ENCODE measurements at places on chromosomes 12 and 14. TPM values are rescaled to one million over a fixed set of nuclear protein-coding genes. Genes with fewer than 3 reads are reported as not detected.

Gene LDHB
- total RNA-seq = 257 TPM

Gene GAS2L3
- 2.3 TPM for total RNA-seq

Gene POU6F1
- 15.2 TPM for total RNA-seq

Gene GLI1
- 1.2 TPM for total RNA-seq

Gene SMIM41
- not detected for total RNA-seq

Gene KRT3
- not detected for total RNA-seq

Gene PPFIA2
- 0.44 TPM for total RNA-seq

GRCh38 chr14:99716850-99717681 lies 33.0 kb downstream of the CYP46A1 start:
- no peaks in the 10 kb centered on the region for H3K36me3 ChIP-seq
- H3K27me3 ChIP-seq = no peaks in the 10 kb centered on the region
- H3K4me3 ChIP-seq = no peak overlapping the region
- H3K27ac ChIP-seq = no peak overlapping the region
- H3K4me1 ChIP-seq = no peaks in the 10 kb centered on the region
- DNase-seq = no peak

GRCh38 chr12:110765111-110765510 lies 22.4 kb upstream of the PPP1CC start:
- no peaks in the 10 kb centered on the region for H3K27me3 ChIP-seq
- H3K4me3 ChIP-seq = no peak overlapping the region
- no peak for DNase-seq
- H3K27ac ChIP-seq = no peak overlapping the region

- H3K36me3 ChIP-seq = no peaks in the 10 kb centered on the region
- no peak for DNase-seq
- no peaks in the 10 kb centered on the region for H3K4me1 ChIP-seq
- no peak overlapping the region for H3K27ac ChIP-seq
These were observed 331.4 kb downstream of the BCAT1 start for GRCh38 chr12:24617471-24617870.

DNA sequence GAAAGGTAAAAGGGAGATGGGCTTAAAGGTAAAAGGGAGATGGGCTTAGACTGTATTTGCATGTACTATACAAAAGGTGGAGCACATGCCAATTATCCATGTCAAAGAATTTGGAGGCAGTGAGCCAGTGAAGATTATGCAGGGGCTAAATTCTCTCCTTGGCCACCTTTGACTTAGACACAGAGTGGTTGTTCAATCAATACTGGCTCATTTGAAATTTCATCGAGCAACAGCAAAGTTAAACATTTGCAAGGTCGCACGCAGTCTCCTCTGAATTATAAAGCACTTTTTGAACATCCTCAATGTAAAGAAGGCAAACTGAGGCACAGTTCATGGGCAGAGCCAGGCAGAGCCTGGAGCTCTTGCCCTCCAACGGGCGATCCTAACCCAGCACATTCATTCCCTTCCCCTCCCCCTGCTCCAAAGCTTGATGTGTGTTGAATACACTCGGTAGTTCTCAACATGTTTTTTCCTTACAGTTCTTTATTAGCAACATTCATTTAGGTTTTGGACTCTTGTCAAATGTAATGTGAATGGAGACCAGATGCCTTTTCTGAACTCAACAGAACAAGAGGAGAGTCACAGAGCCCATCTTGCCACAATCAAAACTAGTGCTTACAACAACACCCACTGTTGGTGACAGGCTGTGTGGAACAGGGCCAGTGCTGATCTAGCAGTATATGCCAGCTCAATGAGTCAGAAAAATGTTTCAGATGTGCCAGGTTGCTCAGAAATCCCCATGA lies 169.7 kb upstream of the G2E3 start:
- H3K27ac ChIP-seq = peak overlapping the region; percentile 51
- no peak for DNase-seq
- H3K4me1 ChIP-seq = no peaks in the 10 kb centered on the region
- H3K36me3 ChIP-seq = no peaks in the 10 kb centered on the region
- no peaks in the 10 kb centered on the region for H3K27me3 ChIP-seq
- no peak overlapping the region for H3K4me3 ChIP-seq

- no peaks in the 10 kb centered on the region for H3K4me1 ChIP-seq
- H3K36me3 ChIP-seq = no peaks in the 10 kb centered on the region
- no peak for DNase-seq
These were observed 3.7 kb downstream of the SELPLG start for GRCh38 chr12:108629824-108630476.

Measured in breast epithelium (tissue), 4 donors.